ENCODE measurements at places on chromosomes 11 and 22. TPM values are rescaled to one million over a fixed set of nuclear protein-coding genes. Genes with fewer than 3 reads are reported as not detected.

NEFH gene
- 8.4 TPM for polyA plus RNA-seq

FAM181B gene
- 2.3 TPM for polyA plus RNA-seq

TMEM191C gene
- 0.59 TPM for polyA plus RNA-seq

KRTAP5-2 gene
- not detected for polyA plus RNA-seq

OTOG gene
- 0.11 TPM for polyA plus RNA-seq

LGALS12 gene
- 0.28 TPM for polyA plus RNA-seq

MRPL49 gene
- polyA plus RNA-seq, result 61.1 TPM

SAA4 gene
- not detected for polyA plus RNA-seq

ENTHD1 gene
- polyA plus RNA-seq, result not detected

APOA4 gene
- polyA plus RNA-seq, result not detected

IL10RA gene
- 2.8 TPM for polyA plus RNA-seq
